ENCODE measurements at places on chromosomes 16 and 17.

DNA sequence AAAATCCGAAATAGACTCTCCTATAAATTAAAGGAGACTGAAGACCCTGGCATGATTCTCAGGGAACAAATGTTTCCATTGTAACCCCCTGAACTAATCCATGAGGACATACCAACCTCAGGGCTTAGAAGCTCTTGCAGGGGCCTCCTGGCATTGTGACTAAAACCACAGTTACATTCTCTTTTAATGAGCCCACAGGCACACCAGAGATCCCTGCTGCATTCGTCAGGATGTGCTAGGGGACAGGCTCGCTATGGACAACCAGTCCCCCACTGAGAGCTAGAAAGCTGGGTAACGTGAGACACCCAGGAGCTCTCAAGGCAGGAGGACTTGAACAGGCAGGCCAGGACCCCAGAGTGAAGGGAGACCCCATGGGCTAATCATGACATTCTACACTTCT is 140.6 kb upstream of the TNRC6C start:
- DNase-seq = no peak

DNA sequence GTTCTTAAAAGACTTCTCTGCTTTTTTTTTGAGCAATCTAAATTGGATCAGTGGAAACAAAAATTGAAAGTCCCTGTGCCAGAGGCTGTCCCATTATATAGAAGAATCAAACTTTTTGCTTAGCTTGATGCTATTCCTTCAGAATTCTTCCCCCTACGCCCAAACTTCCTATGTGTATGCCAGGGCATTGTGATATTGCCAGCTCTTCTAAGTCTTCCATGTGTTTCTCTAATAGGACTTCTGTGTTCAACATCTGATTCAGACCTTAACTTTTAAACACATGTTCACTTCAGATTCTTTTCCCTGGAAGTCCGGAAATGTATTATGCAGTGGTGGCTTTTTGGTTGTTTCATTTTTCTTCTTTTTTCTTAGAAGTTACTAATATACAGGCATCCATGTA is 18.7 kb downstream of the PTRH2 start:
- no peak for DNase-seq

DNA sequence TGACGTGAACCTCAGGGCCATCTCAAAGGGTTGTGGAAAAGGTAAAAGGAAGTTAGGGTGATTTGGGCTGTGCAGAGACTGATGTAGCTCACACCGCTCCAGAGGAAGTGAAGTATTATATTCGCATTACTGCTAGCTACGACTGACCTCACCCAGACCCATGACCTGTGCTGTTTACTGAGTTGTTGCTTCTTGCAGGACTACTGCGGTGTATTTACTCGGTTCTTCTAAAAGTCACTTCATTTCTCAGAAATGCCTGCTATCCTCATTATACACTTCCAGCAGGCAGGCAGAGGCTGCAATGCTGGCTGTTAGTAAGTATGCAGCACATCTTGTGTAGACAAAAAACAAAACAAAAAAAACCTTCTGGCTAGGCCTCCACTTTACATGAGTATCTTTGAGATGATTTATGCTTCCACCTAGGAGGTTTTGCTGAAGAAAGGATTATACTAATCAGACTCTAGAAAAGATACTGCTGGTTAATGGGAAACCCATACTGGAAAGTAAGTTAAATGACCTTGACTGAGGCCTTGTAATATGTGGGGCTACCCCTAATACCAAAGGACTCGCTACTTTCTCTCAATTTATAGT is 76.0 kb downstream of the CREBBP start:
- DNase-seq = no peak

- no peak for DNase-seq
These were observed 7.4 kb downstream of the LASP1 start for GRCh38 chr17:38877130-38877851.

DNA sequence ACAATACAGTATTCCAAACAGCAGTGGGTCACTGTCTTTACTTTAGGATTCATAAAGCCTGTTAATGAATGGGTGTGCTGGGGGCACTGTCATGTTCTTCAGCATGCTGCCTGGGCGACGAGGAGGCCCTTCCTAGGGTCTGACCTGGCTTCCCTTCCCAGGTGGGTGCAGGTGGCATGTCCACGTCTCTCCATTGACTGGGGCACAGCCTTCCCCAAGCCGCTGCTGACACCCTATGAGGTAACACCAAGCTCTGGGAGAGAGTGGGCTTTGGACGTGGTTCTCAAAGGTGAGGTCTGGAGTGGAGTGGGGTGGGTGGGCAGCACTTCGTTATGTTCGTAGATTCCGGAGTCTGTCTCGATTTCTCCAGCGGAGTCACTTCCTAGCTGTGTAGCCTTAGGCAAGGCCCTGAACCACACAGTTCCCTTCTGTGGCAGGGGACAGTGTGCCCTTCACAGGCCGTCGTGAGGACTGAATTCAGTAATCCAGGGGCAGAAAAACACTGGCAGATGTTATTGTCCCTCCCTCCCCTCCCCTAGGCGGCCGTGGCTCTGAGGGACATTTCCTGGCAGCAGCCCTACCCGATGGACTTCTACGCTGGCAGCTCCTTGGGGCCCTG is 771 bp upstream of the OVCA2 start:
- DNase-seq = no peak

DNA sequence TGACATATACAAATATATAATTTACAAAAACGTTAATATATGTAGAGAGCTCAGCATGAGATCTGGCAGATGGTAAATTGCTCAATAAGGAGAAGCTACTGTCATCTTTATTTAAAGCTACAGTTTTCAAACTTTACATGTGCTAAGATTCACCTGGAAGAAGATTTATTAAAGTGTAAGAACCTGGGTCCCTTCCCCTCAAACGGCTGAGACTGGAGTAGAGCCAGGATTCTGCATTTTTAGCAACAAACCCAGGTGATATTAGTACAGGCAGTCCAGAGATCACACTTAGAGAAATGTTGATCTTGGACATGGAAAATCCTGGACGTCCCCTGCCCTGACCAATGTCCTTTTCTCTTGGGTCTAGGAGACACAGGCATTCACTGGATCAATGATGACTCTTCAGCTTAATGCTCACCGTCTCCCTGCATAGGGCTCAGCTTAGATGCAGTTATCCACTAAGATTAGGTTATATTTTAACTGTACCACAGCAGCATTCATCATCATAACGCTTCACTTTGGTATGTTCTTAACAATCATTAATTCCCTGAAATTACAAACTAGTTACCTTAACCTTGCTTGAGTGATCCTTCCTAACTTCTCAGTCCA is 20.4 kb downstream of the CDR2 start:
- no peak for DNase-seq

Measured in stimulated activated CD8-positive, alpha-beta memory T cell treated with anti-CD3 and anti-CD28 coated beads, Interleukin-4, amount 100 ng/mL, for 1 hour (primary cell).